Esophagus squamous epithelium (tissue), 5 donors: ENCODE measurements at places on chromosomes 1 and 21.

- no peak for DNase-seq
Observed at GRCh38 chr1:182278144-182279054, 113.2 kb downstream of the GLUL start.

DNA sequence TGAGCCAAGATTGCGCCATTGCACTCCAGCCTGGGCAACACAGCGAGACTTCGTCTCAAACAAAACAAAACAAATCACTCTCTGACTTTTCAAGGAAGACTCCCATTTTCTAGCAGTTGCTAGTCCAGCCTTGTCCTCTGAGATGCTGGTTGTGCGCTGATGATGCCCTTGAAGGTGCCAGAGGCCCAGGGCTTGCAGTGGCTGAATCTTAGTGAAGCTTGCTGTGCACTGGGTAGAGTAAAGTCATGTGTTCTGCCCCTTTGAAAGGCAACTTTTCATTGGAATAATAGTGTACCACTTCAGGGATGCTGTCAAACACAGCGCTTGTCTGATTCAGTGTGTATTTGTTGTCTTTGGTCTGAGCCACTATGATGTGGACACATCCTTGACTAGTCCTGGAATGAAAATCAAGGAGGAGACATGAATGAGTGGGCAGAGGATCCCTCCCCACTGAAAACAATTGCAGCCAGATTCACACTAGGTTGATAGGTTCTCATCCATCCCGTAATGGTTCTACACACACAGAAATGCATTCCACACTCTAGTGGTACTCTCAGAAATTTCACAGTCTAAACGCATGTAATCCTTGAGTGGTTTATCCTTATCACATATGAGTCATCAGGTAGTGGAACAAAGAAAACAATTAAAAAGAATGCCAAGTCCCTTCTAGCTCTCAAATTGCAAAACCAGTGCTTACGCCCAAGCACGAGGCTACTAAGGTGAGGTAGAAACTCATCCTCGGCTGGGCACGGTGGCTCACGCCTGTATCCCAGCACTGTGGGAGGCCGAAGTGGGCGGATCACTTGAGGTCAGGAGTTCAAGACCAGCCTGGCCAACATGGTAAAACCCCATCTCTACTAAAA, 17.8 kb upstream of the TDRD10 start:
- DNase-seq: no peak

- DNase-seq: no peak
Observed at GRCh38 chr1:212186427-212187207, 98.6 kb upstream of the PPP2R5A start.

DNA sequence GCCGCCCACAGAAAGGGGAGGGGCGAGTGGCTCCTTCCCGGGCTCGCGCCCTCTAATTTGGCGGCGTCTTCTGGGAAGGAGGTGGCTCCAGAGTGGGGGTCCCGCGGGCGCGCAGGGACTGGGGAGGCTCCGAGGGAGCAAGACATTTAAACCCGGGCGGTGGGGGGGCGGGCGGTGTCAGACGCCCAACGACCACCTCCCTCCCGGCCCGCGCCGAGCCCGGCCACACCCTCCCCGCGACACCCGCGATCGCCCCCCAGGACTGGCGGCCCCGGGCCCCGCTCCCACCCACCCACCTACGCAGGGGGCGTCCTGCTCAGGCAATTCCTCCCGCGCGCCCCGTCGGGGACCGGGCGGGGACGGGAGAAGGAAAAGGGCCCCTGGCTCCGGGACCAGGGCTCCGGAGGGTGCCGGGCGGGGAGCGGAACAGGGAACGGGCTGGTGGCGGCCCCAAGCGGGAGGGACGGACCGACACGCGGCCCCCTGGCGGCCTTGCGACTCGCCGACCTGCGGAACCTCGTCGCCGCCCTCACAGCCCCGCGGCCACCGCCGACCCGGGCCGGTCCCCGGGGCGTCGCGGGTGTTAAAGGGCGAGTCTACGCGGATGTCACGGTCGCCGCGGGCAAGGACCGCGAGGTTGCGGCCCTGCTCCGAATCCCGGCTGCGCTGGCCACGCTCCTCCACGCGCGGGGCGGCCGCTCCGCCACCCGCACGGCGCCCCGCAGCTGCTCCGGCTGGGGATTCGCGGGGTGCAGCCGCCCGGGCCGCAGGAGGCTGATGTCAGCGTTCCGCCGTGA, 94.0 kb upstream of the FMN2 start:
- DNase-seq: no peak

DNA sequence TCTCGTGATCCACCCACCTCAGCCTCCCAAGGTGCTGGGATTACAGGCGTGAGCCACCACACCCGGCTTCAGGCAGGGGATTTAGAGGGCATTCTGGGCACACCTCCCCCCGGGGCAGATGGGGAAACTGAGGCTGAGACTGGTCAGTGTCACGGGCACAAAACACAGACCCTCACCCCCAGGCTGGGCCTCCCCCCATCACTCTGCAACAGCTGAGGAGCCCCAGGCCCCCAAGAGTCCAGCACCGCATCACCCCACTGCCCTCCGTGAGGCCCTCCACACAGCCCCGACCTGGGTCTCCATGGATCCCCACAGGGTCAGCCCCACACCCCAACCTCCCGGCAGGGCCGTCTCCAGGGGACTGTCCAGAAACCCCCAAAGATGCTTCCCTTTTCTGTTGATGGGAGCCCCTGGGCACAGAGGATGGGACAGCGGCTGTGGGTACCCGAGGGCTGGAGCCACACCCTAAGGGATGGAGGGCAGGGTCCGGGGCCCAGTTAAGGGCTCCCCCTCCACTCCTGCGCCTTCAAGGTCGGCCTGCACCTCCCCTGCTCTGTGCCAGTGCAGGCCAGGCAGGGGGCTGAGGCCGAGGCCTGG, 11.0 kb downstream of the TNFRSF14 start:
- DNase-seq: no peak
